ENCODE measurements at places on chromosomes 1 and 21. TPM values are rescaled to one million over a fixed set of nuclear protein-coding genes. Genes with fewer than 3 reads are reported as not detected.

Gene OR2T2
- not detected for total RNA-seq

Gene CALML6
- 0.78 TPM for total RNA-seq

Gene KIAA1614
- 0.38 TPM for total RNA-seq

Gene FAM72C
- 8.2 TPM for total RNA-seq

Gene PACC1
- 18.3 TPM for total RNA-seq

Gene SLC27A3
- total RNA-seq = 11.2 TPM

Gene RGS18
- total RNA-seq = 0.55 TPM

Gene ABCA4
- total RNA-seq = not detected

Gene SNAPIN
- 34.4 TPM for total RNA-seq

Gene SFN
- total RNA-seq = 0.21 TPM

Gene OR10Z1
- not detected for total RNA-seq

Gene LRRC39
- total RNA-seq = 0.34 TPM

Gene KCNH1
- total RNA-seq = not detected

Gene CLDN8
- not detected for total RNA-seq

Gene ZNF684
- 4.0 TPM for total RNA-seq

Gene FAM3B
- total RNA-seq = not detected

Gene RNF186
- not detected for total RNA-seq

Gene SPRR2E
- total RNA-seq = not detected

Gene CFAP107
- not detected for total RNA-seq

Gene NPR1
- not detected for total RNA-seq

Gene RNPC3
- total RNA-seq = 15.1 TPM

Gene DMRTA2
- total RNA-seq = not detected

Gene RBM11
- total RNA-seq = 1.2 TPM

Gene IL19
- total RNA-seq = not detected

Gene AXDND1
- 0.21 TPM for total RNA-seq

Gene SPRR4
- not detected for total RNA-seq

Gene SELL
- total RNA-seq = 33.4 TPM

Gene PLA2G5
- not detected for total RNA-seq

Gene S100A8
- total RNA-seq = not detected

Gene FCGR3B
- total RNA-seq = not detected
